ENCODE measurements at places on chromosomes 7 and 10.

DNA sequence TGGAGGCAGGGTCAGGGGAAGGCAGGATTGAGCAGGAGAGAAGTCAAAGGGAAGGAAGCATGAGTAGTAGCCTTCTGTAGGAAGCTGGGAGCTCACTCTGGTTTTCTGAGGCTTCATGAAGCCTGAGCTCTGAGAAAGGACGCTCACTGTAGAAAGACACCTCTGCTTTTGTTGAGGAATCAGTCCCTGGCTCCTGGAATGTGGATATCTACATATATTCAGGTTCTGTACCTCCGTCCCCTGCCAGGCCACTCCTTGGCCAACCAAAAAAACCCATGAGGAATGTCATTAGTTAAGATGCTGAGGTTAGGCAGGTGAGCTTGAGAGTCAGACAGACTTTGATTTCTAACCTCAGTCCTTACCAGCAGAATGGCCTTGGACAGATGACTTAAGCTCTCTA, 283.5 kb upstream of the HABP2 start:
- no peak overlapping the region for H3K4me3 ChIP-seq
- no peaks in the 10 kb centered on the region for H3K27me3 ChIP-seq
- H3K4me1 ChIP-seq: no peaks in the 10 kb centered on the region
- ATAC-seq: no peak
- H3K36me3 ChIP-seq: no peaks in the 10 kb centered on the region
- no peak overlapping the region for H3K27ac ChIP-seq

- H3K4me3 ChIP-seq: no peak overlapping the region
- no peaks in the 10 kb centered on the region for H3K4me1 ChIP-seq
- H3K27me3 ChIP-seq: peaks cover 16% of the 10 kb centered on the region
- no peaks in the 10 kb centered on the region for H3K36me3 ChIP-seq
Observed at GRCh38 chr7:156662277-156662676, 21.7 kb downstream of the RNF32 start.

- no peaks in the 10 kb centered on the region for H3K4me1 ChIP-seq
- H3K27ac ChIP-seq: no peak overlapping the region
- no peaks in the 10 kb centered on the region for H3K36me3 ChIP-seq
- H3K4me3 ChIP-seq: no peak overlapping the region
Observed at GRCh38 chr10:63636812-63637211, 115.6 kb downstream of the REEP3 start.

DNA sequence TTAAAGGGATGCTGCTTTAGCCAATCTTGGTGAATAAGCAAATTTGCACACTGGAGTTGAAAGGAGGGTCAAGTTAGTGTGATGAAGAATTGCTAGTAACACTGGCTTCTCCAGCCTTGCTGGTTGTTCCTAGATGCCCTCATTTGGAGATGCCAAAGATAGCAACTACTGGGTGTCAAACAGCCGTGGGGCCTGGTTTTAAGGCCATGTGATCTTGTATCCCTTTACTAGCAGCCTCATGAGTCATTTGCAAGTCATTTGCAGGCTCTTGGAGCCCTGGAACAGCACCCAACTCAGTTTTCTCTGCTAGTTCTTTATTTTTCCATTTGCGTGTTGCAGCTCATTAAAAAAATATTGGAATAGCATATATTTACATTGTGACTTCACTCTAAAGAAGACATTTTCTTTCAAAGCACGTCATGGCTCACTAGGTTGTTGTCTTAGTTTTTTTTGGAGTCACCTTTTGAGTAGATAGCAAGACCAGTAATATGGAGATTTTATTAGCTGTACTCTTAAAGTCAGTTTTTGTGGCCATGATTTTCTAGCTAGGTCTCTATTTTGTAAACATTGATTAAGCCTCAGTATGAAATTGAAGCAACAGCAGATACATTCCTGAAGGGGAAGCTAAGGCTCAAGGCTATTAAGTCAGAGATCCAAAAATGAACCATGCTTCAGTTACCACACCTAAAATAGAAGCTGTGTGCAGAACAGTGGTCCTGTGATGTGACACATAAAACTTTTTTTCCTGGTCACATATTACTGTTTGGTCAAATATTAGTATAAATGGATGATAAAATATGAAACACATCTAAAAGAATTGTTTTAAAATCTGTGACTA, 1.3 kb downstream of the LSMEM1 start:
- peaks cover 47% of the 10 kb centered on the region for H3K4me1 ChIP-seq
- no peaks in the 10 kb centered on the region for H3K27me3 ChIP-seq
- peak overlapping the region; percentile 41 for H3K27ac ChIP-seq
- no peak overlapping the region for H3K4me3 ChIP-seq
- H3K36me3 ChIP-seq: no peaks in the 10 kb centered on the region

DNA sequence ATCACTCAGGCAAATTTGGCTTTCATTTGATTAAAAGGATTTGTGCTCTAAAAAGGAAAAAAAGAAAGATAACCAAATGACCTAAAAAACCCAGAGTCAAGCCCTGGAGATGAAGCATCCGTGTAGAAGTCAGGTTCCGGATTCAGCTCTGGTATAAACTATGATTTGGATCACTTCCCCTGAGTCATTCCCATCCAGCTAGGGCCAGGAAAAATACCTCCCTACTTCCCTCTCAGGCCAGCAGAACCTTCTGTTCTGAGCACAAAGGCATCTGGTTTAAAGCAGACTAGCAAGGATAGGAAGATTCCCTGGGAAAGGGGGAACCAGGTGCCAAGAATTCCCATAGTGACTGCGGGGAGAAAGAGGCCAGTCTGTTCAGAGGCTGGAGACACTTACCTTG, 25.7 kb upstream of the NDST2 start:
- no peak overlapping the region for H3K4me3 ChIP-seq
- peak; percentile 76 for ATAC-seq
- H3K27ac ChIP-seq: peak overlapping the region; percentile 73
- H3K36me3 ChIP-seq: peaks cover 88% of the 10 kb centered on the region
- no peaks in the 10 kb centered on the region for H3K27me3 ChIP-seq

DNA sequence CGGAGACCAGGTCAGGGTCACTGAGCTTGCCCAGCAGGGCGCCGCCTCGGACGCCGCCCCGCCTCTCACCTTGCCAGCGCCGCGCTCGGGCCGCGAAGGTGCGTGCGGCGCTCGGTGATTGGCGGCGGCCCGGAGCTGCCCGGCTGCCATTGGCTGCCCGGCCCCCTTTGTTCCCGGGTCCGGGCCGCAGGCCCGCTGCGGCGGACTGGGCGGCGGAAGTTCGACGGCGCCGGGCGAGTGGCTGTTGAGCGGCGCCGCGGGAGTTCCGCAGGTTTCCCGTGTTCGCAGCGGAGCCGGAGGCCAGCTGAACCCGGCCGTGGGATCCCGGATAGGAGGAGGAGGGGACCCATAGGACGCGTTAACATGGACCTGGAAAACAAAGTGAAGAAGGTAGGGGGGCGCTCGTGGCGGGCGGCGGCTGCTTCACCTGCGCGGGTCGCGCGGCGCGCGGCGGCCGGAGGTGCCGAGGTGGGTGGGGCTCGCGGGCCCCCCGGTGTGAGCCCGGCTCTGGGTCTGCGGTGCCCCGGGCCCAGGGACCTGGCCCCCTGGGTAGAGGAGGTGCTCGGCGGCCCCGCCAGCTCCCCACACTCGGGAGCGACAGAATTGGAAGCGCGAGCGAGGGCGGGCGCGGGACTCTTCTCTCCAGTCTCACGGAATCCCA, at the start of gene TES:
Gene TES, plus strand, starts transcription at position 195 of the 661 bp plus-strand sequence. Its CDS starts 169 bp downstream, at position 364.
- H3K4me1 ChIP-seq: peaks cover 34% of the 10 kb centered on the region
- ATAC-seq: peak; percentile 73
- H3K36me3 ChIP-seq: no peaks in the 10 kb centered on the region
- H3K4me3 ChIP-seq: peak within 1 kb of the TSS; percentile 97

GRCh38 chr10:13984647-13985155, 346.0 kb downstream of the FRMD4A start:
- H3K36me3 ChIP-seq: no peaks in the 10 kb centered on the region
- no peaks in the 10 kb centered on the region for H3K27me3 ChIP-seq
- no peak overlapping the region for H3K4me3 ChIP-seq
- H3K4me1 ChIP-seq: peaks cover 29% of the 10 kb centered on the region
- H3K27ac ChIP-seq: no peak overlapping the region
- ATAC-seq: peak; percentile 19

DNA sequence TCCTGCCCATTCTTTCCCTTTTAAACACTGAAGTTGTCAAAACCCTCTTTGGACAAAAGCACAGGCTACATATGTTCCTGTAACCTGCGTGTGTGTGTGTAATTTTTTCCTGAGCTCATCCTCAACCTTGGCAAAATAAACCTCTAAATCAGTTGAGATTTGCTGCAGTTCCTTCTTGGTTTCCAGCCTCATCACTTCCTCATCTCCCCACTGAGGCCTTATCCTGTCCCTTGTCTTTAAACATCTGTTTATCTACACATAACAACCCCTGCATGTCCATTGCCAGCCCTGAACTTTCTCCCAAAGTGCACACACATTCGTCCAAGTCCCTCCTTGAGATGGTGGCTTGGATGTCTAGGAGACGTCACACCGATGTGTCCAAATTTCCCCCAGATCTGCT, 35.5 kb downstream of the LYZL2 start:
- H3K27ac ChIP-seq: no peak overlapping the region
- no peaks in the 10 kb centered on the region for H3K36me3 ChIP-seq
- ATAC-seq: no peak
- H3K27me3 ChIP-seq: no peaks in the 10 kb centered on the region

- no peaks in the 10 kb centered on the region for H3K4me1 ChIP-seq
- no peak overlapping the region for H3K4me3 ChIP-seq
- no peak overlapping the region for H3K27ac ChIP-seq
- H3K27me3 ChIP-seq: no peaks in the 10 kb centered on the region
Observed at GRCh38 chr7:149500201-149500600, 2.6 kb upstream of the ZNF746 start.

- H3K4me3 ChIP-seq: no peak overlapping the region
- H3K36me3 ChIP-seq: no peaks in the 10 kb centered on the region
- H3K4me1 ChIP-seq: peaks cover 41% of the 10 kb centered on the region
Observed at GRCh38 chr7:117072620-117073118, 119.4 kb downstream of the ST7 start.

DNA sequence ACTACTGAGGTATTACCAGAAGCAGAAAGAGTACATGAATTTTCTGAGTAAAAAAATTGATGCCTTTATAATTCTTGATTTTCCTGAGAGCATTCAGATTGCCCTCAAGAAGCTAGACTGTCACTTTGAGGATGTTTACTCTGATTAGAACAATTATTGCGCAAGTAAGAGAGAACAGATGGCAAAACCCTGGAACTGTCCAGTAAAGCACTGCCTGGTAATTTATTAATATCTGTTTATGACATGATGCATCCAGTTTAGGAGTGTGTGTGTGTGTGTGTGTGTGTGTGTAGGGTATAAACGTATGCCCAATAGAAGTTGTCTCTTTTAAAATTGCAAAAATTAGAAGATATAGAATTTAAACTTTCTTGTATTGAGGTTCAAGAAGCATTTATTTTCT, 379.7 kb downstream of the PHTF2 start:
- H3K36me3 ChIP-seq: no peaks in the 10 kb centered on the region
- H3K4me1 ChIP-seq: no peaks in the 10 kb centered on the region
- H3K27ac ChIP-seq: no peak overlapping the region
- no peak for ATAC-seq

- no peak overlapping the region for H3K4me3 ChIP-seq
- peaks cover 4% of the 10 kb centered on the region for H3K4me1 ChIP-seq
- H3K36me3 ChIP-seq: no peaks in the 10 kb centered on the region
- no peak for ATAC-seq
- no peak overlapping the region for H3K27ac ChIP-seq
Observed at GRCh38 chr10:17067376-17068264, 62.0 kb downstream of the CUBN start.

DNA sequence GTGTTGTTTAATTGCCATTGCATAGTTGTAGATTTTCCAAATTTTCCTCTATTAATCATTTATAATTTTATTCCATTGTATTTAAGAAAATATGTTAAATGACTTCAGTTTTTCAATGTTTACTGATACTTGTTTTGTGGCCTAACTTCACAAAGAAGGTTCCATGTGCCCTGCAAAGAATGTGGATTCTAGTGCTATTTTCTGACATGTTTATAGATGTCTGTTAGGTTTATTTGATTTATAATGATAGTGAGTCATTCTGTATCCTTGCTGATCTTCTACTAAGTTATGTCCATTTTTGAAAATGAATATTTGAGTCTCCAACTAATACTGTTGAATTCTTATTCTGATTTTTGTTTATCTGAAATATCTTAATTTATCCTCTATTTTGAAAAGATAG, 369.0 kb downstream of the MAGI2 start:
- H3K36me3 ChIP-seq: no peaks in the 10 kb centered on the region
- H3K27me3 ChIP-seq: no peaks in the 10 kb centered on the region
- no peak overlapping the region for H3K4me3 ChIP-seq
- no peak overlapping the region for H3K27ac ChIP-seq
- H3K4me1 ChIP-seq: no peaks in the 10 kb centered on the region

DNA sequence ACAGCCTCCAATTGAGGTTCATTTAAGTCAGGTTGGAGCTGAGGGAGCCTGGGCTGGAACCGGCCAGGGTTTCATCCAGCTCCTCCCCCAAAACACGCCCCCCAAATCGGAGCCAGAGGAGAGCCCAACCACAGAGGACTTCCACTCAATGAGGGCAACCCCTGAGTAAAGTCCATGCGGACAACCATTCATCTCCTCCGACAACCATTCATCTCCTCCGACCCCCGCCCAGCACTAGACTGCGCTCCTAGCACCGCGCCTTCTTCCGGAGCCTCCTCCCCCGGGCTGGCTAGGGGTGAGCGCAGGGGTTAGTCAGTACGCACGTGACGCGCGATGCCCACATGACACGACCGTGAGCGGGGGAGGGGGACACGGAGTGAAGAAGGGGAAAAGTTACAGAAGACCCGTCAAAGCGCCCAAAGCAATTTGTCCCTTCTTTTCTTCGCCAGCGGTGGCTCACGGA, 1.4 kb downstream of the MAGI2 start:
- peak overlapping the region; percentile 55 for H3K27ac ChIP-seq
- ATAC-seq: peak; percentile 86
- H3K4me1 ChIP-seq: peaks cover 40% of the 10 kb centered on the region
- peak overlapping the region; percentile 79 for H3K4me3 ChIP-seq

DNA sequence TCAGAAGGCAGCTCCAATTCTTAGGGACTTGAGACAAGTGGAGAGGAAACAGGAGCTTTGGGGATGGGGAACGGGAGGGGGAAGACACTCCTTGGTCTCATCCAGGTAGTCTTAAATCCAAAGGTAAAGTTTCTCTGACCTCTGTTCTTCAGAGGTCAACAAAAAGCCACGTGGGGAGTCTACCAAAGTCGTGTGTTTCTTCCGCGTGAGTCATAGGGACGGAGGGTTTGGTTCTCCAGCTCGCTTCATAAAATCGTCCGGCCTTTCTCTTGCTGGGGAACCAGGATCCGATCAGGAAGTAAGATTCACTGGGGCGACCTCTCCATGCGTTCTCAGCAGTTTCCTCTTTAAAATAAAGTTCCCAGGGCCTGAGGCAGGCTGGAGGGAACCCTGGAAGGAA, 275.7 kb downstream of the TCERG1L start:
- H3K36me3 ChIP-seq: no peaks in the 10 kb centered on the region
- no peaks in the 10 kb centered on the region for H3K4me1 ChIP-seq
- H3K4me3 ChIP-seq: no peak overlapping the region
- no peak for ATAC-seq
